ENCODE measurements at places on chromosomes 11 and 22.

DNA sequence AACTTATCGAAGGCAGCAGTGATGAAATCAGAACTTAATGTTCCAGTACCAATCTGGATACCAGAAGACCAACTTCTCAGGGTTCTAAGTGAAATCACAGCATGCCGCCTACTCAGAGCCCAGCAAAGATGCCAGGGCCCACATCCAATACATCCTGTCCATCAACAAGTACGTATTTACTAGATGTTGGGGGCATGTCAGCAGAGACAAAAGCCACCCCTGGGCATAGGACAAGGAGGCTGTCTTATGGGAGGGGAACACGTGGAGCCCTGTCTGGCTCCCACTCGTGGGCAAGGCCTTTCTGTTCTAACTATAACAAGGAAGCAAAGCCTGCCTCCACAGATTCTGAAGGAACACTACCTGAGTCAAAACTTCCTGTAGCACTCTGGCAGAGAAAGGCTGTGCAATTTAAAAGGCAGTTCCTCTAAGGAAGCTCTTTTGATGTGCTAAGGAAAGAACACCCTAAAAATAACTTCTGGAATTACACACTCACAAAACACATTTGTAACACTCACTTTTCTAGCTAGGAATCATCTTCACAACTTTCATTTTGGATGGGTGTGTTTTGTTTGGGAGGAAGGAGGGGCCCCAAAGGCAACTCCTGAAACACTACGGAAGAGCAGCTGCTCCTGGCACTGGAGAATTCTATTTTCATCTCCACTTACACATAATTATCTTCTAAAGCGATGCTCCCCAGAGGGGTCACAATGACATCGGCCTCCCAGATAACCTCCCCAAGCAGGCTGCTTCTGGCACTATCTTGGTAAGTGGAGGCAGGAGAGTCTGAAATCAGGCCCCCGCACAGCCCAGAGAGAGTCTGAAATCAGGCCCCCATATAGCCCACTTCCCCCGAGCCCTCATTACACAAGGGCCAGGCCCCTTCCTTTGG, 14.2 kb downstream of the SMCO4 start:
- no peak for DNase-seq

DNA sequence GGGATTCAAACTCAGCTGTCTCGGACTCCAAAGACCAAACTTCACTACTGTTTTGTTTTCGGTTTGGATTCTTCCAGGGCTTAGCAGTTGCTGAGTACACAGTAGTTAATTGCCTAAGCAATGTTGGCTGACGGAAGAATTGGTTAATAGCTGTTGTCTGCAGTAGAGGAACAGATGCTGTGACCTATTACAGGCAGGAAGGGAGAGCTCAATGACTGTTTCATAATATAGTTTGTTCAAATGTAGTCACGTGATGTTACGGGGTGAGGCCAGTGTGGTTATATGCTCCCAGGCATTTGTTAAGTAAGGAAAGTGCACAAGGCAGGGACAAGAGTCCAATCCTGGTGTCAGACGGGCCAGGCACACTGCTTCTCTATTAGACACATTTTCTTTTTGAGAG, 222.6 kb upstream of the CCDC90B start:
- DNase-seq: no peak

DNA sequence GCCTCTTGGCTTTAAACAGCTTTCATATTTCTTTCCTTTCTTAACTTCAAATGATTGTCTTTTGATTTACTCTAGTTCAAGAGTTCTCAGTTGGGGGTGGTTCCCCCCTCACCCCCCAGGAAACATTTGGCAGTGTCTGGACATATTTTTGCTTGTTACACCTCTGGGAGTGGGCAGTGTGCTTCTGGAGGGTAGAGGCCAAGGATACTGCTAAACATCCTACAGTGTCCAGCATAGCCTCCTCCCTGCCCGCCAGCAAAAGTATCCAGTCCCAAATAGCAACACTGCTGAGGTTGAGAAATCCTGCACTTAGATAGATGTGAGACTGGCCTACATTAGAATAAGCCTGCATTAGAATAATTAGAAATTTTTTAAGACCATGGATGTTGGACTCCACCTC, 3.2 kb downstream of the PPP6R3 start:
- DNase-seq: no peak

DNA sequence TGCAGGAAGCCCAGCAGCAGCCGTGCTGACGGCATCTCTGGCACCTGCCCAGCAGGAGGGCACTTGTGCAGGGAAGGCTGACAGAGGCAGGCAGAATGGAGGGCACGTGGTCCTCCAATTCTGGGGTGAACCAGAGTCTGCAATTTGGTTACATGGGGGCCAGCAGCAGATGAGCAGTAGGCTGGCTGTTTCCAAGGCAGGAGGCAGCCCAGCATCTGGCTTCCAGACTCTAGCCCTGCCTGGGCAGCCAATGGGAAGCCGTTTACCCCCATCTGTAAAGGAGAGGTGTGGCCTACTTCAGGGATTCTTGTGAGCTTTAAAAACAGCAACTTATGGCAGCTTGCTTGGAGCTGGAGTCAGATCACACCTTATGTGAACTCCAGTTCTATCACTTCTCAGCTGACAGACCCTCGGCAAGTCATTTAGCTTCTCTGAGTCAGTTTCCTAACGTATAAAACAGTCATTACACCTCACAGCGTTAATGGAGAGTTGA, 27.9 kb upstream of the RASL10A start:
- DNase-seq: no peak

DNA sequence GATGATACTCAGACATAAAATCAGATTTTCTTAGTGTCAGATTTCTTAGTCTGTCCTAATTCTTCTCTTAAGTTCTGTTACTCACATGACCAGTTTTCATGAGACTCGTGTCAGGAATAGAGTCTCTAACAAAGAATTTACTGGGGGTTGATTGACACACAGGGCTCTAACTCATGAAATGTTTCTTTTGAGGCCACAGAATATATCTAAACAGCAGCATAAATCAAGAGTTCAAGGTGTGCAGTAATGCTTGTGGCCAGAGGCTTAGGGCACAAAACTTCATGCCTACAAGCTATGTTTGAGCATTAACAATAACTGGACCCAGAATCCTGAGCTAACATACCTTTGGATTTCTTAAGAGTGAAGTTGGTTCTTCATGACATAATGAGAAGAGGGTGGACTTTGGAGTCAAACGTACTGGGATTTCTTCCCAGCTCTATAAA, 237.2 kb downstream of the DDX10 start:
- no peak for DNase-seq

- DNase-seq: no peak
These were observed 226.9 kb downstream of the INSC start for GRCh38 chr11:15341587-15341986.

- no peak for DNase-seq
These were observed 34.5 kb downstream of the SPATA19 start for GRCh38 chr11:133810766-133811165.

- DNase-seq: no peak
These were observed 427.5 kb downstream of the METTL15 start for GRCh38 chr11:28535677-28536076.

DNA sequence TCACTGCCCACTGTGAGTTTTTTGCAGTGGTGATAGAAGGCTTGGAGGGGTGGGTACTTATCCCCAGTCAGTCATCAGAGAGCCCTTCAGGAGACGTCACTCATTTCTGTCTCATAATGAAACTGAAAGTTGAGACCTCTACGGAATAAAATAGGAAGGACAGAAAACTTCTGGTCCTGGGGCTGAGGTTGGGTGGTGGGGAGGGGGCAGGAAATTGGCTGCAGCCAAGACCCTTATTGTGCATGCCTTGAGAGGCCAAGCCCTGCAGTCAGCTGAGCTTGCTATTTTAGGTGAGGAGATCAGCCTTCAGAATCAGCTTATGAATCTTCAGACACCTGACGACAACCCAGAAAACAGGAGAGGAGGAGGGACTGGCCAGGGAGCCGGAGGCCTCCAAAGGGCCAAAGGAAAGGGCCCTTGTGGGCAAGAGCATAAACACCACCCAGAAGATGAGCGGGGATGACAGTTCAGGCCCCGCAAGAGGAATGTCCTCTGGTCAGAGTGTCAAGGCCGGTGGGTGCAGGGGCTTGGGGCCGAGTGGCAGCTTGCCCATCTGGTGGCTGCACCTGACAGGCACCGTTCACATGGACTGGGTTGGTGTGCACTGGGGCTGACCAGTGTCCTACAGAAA, 17.9 kb upstream of the ADA2 start:
- DNase-seq: peak; percentile 56

DNA sequence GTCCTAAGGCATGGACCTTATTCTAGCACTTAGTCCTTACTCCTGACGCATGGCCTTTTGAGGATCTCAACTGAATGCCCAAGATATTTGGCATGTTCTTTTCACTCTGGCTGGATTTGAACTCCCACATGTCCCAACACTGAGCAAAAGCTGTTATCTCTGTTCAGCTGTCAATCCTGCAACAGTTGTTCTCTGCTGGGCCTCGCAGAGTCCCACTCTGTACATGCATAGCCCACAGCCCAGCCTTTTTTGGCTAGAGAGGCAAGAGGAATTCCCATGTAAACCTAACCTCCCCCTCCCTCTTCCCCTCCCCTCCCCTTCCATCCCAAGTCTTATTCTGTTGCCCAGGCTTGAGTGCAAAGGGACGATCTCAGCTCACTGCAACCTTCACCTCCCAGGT, 21.8 kb upstream of the DRG1 start:
- no peak for DNase-seq

DNA sequence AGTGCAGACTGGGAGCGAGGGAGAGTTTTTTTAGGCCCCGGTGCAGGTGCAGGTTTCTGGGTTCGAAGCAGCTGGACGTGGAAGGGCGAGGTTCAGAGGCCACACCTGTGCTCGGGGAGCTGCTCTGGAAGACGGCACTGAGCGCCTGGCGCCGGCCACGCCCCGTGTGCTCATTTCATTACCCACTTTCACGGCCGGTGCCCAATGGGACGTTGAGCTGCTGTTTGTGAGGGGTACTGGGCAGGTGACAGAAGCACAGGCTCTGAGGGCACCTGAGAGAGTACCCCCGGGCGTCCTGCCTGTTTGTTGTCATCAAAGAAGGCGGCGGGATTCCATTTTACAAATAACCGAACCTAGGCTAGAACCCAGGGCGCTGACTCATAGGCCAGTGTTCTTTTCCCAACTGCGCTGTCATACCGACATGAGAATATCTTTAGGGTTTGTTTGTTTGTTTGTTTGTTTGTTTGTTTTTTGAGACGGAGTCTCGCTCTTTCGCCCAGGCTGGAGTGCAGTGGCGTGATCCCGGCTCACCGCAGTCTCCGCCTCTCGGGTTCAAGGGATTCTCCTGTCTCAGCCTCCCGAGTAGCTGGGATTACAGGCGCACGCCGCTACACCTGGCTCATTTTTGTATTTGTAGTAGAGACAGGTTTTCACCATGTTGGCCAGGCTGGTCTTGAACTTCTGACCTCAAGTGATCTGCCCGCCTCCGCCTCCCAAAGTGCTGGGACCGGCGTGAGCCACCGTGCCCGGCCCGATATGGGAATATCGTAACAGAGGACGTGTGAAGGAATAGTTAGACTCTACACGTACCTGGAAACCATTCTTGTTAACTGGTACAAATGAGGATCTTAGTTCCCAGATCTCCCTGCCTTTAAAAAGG, 16.6 kb upstream of the SPTBN2 start:
- DNase-seq: peak; percentile 16

DNA sequence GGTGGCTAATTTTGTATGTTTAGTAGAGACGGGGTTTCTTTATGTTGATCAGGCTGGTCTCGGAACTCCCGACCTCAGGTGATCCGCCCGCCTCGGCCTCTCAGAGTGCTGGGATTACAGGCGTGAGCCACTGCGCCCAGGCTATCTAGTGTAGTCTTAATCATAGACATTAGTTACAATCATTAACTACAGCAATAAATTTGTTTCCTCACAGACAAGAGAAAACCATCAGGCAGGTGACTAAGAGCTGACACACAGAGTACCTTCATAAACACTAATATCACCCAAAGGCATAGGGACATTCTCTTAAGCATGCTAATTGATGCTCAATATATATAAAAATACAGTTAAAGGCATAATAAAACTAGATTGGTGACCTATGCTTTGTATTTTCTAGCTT, 19.4 kb downstream of the SDHD start:
- no peak for DNase-seq

- no peak for DNase-seq
These were observed 4.7 kb downstream of the FADS2 start for GRCh38 chr11:61832754-61833153.

DNA sequence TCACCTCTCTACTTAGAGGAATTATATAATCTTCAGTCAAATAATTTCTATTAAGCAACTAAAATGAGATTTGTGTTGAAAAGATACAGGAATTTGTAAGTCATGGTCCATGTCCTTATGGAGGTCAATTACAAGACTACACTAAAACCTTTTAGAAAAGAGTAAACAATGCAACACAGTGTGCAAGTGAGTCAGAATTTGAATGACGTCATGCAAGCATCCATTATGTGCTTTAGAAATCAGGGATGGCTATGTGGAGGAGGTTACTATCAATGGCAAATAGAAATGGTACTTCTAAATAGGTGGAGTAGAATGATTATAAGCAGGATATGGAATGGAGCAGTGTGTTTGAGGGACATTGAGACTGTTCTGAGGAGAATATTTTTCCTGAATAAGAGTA, 16.6 kb downstream of the OR10D3 start:
- DNase-seq: no peak

DNA sequence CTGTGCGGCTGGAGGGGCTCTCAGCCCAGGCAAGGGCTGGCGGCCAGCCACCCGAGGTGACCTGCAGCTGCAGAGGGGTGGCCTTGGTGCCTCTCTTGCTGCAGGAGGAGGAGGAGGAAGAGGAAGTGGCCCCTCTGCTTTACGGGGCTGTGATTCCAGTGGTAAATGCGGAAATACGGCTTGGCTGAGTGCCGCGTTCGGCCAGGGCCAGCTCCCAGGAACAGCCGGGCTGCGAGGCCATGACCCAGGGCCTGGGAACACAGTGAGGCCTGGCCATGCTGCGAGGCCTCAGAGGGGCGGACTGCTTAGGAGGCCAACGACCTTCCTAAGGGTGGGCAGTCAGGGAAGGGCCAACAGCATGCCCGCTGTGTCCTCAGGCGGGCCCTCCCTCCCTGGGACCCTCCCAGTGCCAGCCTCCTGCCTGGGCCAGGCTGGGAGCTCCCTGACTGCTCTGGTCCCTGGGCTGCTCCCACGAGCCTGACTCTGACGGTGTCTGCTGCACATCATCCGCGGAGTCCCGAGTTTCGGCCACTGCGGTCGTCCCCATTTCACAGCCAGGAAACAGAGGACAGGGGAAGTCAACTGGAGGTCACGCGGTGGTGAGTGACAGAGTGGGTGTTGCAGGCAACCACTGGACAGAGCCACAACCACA, 20.8 kb upstream of the PPARA start:
- DNase-seq: no peak

- no peak for DNase-seq
These were observed 42.7 kb downstream of the IGLL1 start for GRCh38 chr22:23537416-23537815.

GRCh38 chr11:85132851-85133585, 494.1 kb downstream of the DLG2 start:
- DNase-seq: no peak

- DNase-seq: no peak
These were observed 147.9 kb downstream of the ATG16L2 start for GRCh38 chr11:72962084-72962483.

DNA sequence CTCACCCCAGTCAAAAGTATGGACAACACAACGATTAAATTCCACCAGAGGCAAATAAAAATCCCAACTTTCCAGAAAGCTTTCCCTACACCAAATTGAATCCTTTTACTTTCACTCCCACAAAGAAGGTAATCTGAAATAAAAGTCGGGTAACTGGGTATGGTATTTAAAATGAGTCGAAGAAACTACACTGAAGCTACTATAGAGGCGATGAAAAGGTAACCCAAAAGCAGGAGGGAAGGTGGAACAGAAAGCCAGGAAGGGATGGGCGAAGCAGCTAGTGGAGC, 1.1 kb downstream of the PICALM start:
- no peak for DNase-seq

All from activated T-helper 2 cell treated with anti-CD3 and anti-CD28 coated beads, Interferon-gamma antibody, Interleukin-2, Interleukin-4, amounts not matched to agents 10 μg/mL and 5 μg/mL and 100 μg/mL, durations not matched to agents 14 hours and 24 hours and 36 hours (primary cell).